ENCODE measurements at places on chromosomes 16 and 17.

- no peak for DNase-seq
Measured at GRCh38 chr17:2357237-2357636, 19.9 kb downstream of the SGSM2 start.

GRCh38 chr17:14245629-14246028, 9.0 kb upstream of the CDRT15 start:
- DNase-seq = no peak

DNA sequence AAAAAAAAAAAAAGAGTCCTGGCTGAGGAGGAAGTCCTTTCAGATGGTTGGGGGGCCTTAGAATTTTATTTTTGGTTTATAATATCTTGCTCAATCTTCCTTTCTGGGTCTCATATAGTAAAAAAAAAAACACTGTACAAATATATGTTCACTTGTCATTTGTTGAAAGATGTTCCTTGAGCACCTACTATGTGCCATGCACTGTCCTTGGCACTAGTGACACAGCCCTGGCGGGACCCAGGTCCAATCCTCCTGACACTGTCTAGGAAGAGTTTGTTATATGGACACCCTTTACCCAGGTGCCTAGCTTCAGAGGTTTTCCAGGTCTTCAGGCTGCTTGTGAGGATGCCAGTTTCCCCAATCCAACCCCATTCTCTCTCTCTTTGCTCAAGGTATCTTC, 2.0 kb downstream of the CHST4 start:
- no peak for DNase-seq

DNA sequence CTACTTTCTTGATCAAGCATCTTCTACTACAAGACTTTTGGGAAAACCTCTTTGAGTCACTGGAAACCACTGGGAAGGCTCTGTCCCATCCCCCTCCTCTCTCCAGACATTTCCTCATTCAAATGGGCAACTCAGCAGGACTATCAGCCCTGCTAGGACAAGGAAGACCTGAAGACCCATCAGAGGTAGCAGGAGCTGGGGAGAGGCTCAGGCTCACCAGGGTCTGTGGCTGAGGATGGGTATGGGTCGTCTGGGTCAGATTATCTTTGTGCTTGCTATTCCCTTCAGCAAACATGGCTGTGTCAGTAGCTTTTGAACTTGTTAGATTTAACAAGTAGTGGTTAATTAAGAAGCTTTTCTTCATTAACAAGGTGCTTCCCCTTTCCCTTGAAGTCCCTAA, 15.0 kb upstream of the NF1 start:
- DNase-seq = no peak

DNA sequence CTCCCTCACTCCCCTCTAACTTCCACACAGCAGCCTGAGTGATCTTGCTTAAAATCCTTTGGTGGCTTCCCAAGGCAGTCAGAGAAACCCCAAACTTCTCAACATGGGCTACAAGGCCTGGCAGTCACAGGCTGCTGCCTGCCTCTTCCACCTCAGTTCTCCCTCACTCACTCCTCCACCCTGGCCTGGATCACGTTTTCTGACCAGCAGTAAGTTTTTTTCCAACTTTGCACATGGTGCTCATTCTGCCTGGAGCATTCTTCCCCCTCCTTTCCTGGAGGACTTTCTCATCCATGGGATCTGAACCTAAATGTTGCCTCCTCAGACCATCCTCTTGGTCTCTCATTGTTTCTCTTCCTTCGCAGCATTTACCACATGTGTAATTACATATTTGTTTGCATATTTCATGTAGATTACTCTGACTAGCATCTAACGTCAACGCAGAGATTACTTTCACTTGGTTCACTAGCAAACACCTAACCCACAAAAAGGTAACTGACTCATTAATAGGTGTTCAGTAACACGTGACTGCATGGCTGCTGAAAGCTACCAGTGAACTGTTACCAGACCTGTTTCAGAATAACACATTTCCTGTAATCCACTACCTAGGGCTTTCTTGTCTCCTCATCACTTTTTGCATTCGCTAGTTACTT, 17.1 kb downstream of the GNA13 start:
- DNase-seq = no peak

DNA sequence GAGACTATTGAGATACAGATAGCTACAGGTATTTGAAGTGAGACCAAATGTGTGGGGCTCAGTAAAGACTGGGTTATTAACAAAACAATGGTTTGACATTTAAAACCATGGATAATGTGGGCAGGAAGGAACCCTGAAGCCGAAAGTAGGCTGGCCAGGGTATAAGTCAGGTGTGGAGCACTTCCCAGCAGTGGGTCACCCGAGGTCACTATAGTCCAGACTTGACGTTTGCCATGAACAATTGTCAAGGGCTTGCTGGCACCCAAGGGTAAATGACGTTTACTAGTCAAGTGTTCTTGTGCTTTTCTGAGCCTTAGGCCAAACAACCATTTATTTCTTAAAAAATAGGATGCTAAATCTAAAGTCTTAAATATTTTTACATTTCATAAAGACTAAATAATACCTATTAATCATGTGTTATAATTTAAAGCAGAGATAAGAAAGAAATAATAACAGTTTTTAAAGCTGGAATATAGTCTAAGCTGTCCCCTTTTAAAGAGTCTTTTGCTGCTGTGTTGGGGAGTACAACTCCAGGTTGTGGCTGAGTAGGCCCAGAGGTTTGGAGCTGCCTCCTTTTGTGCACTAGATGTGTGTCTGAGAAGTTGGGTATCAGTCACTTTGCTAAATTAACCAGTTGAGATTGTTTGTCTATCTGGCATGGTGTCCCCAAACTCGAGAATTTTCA, 15.7 kb downstream of the ALDH3A2 start:
- no peak for DNase-seq

- DNase-seq = no peak
Measured at GRCh38 chr17:76253841-76254240, 11.3 kb upstream of the UBALD2 start.

GRCh38 chr17:18327093-18327492, 12.0 kb downstream of the SMCR8 start:
- DNase-seq = no peak

DNA sequence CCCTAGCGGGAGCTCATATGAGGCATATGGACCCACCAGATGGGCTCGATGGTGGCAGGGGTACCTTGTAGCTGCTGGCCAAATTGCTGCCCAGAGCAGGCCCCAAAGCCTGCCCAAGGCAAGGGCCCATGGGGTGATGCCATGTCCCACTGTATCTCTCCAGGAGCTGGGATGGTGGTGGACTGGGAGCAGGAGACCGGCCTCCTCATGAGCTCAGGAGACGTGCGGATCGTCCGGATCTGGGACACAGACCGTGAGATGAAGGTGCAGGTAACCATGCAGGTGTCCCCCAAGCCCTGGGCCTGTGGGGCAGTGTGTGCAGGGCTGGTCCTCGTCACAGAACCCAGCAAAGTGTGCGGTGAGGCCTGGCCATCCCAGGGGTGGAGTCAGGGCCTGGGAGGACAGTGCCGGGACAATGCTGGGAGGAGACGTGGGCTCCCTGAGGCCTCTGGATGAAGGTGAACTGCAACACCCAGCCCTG, 34.1 kb upstream of the CHMP6 start:
- DNase-seq = no peak

DNA sequence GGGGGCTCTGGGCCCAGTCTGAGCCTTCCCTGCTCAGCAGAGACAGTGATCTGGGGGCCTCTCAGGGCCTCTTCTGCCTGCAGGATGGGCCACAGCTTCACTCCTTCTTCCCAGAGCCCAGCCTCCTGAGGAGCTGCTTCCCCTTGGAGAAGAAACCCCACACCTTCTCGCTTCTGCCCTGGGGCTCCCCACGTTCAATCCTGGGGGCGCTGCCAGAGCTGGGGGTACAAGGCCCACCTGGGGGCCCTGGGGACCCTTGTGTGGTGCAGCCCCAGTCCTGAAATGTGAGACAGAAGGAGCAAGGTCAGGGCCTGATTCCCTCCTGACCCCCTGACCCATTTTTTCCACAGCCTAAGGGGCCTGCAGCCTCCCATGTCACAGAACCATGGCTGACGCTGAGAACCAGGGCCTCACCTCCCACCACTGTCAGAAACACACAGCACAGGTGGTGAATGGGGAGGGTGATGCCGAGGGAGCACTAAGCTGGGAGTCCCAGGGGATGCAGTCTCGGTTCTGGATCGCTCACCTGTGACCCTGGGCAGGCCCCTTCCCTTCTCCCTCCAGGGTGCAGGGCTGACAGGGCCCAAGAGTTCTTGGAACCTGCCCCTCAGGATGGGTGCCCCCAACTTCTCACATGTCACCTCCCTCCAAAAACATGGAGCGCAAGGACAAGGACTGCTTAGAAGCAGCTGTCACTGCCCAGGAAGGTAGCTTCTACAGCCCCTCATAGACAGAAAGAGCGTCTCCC, 21.6 kb upstream of the MPO start:
- no peak for DNase-seq

GRCh38 chr17:12859520-12859919, 70.2 kb downstream of the ARHGAP44 start:
- no peak for DNase-seq

DNA sequence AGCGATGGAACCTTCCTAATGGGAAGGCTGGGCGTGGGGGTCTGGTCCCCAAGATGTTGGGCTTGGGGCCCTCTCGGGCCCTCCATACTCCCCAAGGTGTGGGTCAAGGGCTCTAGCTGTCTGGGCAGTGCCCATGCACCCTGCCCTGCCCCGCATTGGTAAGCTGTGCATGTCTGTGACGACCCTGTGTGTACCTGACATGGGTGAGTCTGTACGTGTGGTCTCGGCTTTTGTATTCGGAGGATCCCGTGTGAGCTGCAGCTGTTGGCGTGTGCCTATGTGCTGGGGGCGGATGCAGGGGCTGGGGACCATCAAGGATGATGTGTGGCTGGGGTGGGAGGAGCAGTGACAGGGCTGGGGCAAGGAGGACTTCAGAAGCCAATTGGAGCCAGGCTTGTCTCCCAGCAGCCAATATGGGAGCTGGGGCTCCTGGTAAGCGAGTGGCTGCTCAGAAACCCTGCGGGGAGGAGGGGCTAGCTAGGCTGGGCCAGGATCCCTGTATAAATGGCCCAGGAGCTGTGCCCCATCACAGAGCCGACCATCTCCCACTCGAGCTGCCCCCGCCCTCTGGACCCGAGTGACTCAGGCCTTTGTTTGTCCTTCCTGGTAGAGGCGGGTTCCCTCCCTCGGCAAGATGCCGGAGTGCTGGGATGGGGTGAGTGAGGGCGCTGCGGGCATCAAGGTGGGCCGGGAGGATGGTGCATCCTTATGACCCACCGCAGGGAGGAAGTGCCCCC, at the start of gene NDRG4:
NDRG4 (plus strand) TSS at position 529 of the 737 bp plus-strand sequence; CDS start at position 635, 106 bp downstream.
- no peak for DNase-seq

- DNase-seq = no peak
Measured at GRCh38 chr17:80545499-80545826, 825 bp downstream of the RPTOR start.

- DNase-seq = no peak
Measured at GRCh38 chr16:10501016-10501607, 79.3 kb downstream of the EMP2 start.

DNA sequence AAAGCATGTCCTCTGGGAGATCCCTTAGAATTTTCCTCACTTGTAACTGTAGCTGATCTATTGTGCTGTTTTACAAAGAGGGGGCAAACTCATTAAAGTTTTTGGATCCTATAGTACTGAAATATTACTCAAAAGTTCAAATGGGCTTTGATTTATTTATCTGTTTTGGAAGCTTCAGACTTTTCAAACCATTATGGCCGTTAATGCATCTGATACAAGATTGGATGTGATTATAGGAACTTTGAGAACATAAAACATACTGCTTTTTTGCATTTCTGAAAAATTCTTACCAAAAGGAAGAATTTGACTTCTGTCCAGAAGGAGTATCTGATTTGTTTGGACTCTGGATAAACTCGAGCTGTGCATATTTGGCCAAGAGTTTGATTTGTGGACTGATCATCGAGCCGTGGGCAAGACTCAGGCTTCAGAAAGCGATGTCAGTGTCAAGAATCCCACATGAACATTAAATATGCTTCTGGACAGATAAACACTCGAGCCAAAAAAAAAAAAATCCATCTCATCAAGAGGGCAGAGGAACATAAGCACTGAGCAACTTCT, 8.2 kb upstream of the MARCHF10 start:
- DNase-seq = no peak

DNA sequence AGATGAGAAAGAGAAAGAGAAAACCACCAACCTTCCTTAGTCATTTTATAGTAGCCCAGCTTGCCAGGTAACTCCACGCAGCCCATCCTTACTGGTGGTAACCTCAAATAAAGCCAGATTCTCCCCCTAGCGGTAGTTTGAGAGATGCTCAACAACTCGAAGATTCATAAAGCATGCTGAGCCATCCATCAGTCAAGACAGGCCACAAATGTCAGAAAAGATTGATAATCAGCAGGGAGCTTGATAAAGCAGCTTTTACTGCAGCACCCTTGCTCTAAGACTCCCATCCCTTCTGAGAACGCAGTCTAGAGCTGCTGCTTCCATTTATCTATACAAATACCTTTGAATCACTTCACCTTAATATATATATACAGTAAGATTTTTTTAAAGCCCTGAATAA, 451.5 kb upstream of the HSBP1 start:
- DNase-seq = no peak

DNA sequence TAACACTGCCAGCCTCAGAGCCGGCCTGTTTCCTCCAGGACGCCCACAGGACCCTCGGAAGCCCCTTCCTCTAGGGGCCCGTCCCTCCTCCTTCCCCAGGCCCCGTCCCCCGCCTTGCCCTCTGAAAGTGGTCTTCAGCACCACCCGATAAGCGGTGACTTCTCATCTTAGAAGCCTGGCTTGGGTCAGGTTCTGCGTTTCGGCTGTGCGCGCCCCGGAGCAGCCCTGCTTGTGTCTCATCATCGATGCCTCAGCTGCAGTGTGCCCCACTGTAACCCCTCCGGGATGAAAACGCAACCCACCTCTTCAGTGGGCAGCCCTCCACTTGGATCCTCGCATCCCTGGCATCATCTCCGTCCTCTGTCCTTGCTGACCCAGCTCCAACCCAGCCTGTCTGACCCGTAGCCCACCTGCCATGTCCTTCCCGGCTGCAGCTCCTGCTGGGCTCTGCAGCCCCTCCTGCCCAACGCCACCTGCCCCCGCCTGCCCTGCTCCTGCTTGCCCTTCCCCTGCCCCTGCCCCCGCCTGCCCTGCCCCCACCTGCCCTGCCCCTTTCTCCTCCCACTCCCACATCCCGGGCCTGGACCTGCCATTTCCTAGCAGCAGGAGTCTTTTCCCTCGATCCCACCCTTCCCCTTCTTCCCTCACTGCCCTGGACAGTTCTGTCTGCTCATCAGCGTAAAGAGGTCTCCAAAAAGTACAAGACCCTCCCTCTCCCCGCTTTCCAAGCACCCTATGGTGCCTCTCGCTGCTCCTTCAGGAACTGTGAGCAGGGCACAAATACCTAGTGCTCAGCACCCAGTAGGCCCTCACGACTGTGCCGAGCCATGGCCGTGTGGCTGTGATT, 112.5 kb upstream of the CHMP6 start:
- no peak for DNase-seq

- no peak for DNase-seq
Measured at GRCh38 chr17:83055911-83056582, 23.4 kb upstream of the METRNL start.

DNA sequence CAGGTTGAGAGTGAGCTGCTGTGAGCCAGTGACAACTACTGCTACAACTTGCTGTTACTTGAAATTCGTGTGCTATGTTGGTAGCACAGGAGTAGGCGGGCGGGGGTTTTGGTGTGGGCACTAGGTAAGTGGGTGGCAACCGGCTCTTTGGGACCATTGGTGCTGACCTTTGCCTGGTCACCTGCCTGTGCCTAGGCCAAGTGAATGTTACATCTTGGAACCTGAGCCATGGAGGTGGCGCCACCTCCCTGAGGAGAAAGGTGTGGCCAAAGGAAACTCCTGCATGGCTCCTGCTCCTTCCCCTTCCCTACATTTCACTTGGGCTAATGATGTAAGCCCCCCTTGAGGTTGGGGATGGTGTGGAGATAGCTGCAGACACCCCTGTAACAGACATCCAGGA, 25.4 kb upstream of the ARHGAP23 start:
- no peak for DNase-seq
